ENCODE measurements at places on chromosomes 1 and 21. TPM values are rescaled to one million over a fixed set of nuclear protein-coding genes. Genes with fewer than 3 reads are reported as not detected.

EPHB2 gene
- 20.9 TPM for total RNA-seq

FNBP1L gene
- total RNA-seq, result 40.3 TPM

KLHDC7A gene
- total RNA-seq, result not detected

CSF3R gene
- not detected for total RNA-seq

LBR gene
- total RNA-seq, result 119 TPM

TRAF5 gene
- 7.8 TPM for total RNA-seq

MRPL9 gene
- total RNA-seq, result 112 TPM

ZC3H11A gene
- total RNA-seq, result 59.9 TPM

CA6 gene
- not detected for total RNA-seq

LCE1C gene
- not detected for total RNA-seq

NOS1AP gene
- total RNA-seq, result under 0.01 TPM

HNRNPCL4 gene
- not detected for total RNA-seq

MYBPH gene
- not detected for total RNA-seq

CASZ1 gene
- total RNA-seq, result 1.1 TPM

BTG2 gene
- total RNA-seq, result 22.4 TPM

Measured in lung microvascular endothelial cell (primary cell).